Ovary (tissue), 10 donors: ENCODE measurements at places on chromosomes 6 and 20. TPM values are rescaled to one million over a fixed set of nuclear protein-coding genes. Genes with fewer than 3 reads are reported as not detected.

- peak overlapping the region; percentile 88 for H3K27ac ChIP-seq
- H3K36me3 ChIP-seq, result no peaks in the 10 kb centered on the region
- peak overlapping the region; percentile 79 for H3K4me3 ChIP-seq
- peaks cover 14% of the 10 kb centered on the region for H3K4me1 ChIP-seq
- DNase-seq, result peak; percentile 74
Observed at GRCh38 chr6:36594816-36595643, 868 bp downstream of the SRSF3 start.

The CD93 gene
- 25.0 TPM for total RNA-seq

- no peaks in the 10 kb centered on the region for H3K36me3 ChIP-seq
- peaks cover 24% of the 10 kb centered on the region for H3K4me1 ChIP-seq
- DNase-seq, result no peak
- H3K27me3 ChIP-seq, result no peaks in the 10 kb centered on the region
- no peak overlapping the region for H3K27ac ChIP-seq
- H3K4me3 ChIP-seq, result no peak overlapping the region
Observed at GRCh38 chr6:20202699-20203302, 9.5 kb downstream of the MBOAT1 start.

DNA sequence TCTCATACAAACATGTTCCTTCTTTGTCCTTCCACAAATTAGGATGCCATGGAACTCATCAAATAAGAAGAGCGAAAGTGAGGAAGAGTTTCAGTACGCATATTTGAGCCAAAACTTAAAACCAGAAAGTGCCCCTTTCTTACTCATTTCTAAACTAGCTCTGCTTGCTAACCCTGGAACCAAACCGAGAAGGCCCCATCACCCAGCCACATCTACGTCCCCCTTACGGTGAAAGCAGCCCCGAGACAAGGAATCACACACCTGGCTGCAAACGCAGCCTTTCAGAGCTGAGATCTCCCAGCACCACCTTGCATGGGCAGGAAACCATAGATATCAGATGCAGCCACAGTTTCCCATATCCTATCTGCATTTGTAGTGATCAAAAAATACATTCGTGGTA, 28.5 kb downstream of the TRERF1 start:
- H3K27ac ChIP-seq, result no peak overlapping the region
- no peaks in the 10 kb centered on the region for H3K36me3 ChIP-seq
- no peak overlapping the region for H3K4me3 ChIP-seq
- no peaks in the 10 kb centered on the region for H3K27me3 ChIP-seq
- peaks cover 2% of the 10 kb centered on the region for H3K4me1 ChIP-seq

- H3K4me3 ChIP-seq, result no peak overlapping the region
- DNase-seq, result no peak
- H3K27me3 ChIP-seq, result no peaks in the 10 kb centered on the region
Observed at GRCh38 chr6:18280084-18280483, 15.8 kb upstream of the DEK start.

DNA sequence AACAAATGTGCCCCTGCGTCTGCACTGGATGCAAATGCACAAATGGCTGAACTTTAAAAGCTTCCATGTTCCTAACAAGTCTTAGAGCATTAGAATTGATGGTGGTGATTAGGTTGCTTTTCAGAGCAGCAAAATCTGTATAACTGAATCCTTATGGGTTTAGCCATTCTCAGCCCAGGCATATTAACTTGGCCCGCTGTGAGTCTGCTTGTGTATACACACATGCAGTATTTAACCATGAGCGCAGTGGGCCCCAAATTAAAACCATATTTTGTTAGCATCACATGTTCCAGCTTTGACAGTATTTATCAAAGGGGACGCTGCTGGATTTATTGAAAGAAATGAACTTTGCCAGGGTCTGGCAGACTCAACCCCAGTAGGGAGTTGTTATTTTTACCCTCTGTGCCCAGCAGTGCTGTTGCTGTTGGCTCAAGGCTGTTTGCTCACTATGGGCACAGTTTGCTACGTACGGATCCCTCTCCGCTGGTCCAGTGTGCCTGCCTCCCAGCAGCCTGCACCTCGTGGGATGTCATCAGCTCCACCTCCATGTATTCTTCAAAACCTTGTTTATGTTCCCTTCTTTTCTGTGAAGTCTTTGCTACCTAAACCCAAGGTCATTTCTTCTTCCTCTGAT, 144.7 kb downstream of the QRSL1 start:
- no peak for DNase-seq
- H3K36me3 ChIP-seq, result no peaks in the 10 kb centered on the region
- H3K4me3 ChIP-seq, result no peak overlapping the region

DNA sequence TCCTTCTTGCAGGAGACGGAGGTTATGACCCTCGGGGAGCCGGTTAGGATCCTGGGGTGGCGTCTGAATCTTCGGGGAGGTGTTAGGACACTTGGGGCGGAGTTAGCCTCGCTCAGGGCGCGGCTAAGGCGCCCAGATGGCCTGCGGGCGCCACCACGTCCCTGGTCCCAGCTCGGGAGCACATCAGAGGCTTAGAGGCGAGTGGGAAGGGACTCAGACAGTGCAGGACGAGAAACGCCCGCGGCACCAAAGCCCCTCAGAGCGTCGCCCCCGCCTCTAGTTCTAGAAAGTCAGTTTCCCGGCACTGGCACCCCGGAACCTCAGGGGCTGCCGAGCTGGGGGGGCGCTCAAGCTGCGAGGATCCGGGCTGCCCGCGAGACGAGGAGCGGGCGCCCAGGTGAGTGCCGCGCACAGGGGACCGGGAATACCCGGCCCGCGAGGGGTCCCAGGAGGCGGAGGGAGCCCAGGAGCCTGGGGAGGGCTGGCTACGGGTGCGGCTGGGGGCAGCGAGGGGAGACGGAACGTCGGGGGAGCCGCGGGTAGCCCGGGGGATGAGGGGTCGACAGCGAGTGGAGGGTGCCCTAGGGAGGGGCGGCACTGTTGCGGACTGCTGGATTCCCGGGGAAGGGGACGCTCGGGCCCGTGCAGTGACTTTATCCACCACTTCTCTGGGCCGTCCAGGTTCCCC, at the start of gene HCK:
TSS of gene HCK (plus strand) at position 153 of the 688 bp plus-strand sequence.
- H3K27me3 ChIP-seq, result no peaks in the 10 kb centered on the region
- no peaks in the 10 kb centered on the region for H3K36me3 ChIP-seq
- no peak within 1 kb of the TSS for H3K27ac ChIP-seq
- no peak for DNase-seq
- no peak within 1 kb of the TSS for H3K4me3 ChIP-seq

- H3K4me1 ChIP-seq, result no peaks in the 10 kb centered on the region
- H3K27ac ChIP-seq, result no peak overlapping the region
- H3K27me3 ChIP-seq, result no peaks in the 10 kb centered on the region
- no peak overlapping the region for H3K4me3 ChIP-seq
Observed at GRCh38 chr6:92989656-92990055, 429.7 kb downstream of the EPHA7 start.

The CTAGE9 gene
- total RNA-seq, result not detected
